ENCODE measurements at places on chromosomes 5 and 9.

GRCh38 chr5:68529581-68529980, 314.0 kb downstream of the PIK3R1 start:
- DNase-seq, result no peak

DNA sequence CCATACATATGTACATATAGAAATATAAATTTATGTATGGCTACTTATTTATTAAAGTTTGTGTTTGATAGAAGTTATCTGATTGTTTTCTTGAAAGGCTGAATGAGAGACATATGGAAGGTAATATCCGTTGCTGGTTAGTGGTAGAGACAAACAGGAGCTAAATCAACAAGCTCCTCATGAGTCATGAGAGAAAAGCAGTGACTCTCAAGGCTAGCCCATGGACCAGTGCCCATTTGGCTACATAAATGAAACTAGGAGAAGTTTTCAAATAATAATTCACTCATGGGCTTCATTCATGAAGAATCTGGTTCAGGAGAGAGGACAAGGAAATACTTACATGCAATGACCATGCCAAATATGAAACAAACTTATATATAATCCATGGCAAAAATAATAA, 504.5 kb upstream of the ITGA1 start:
- no peak for DNase-seq

GRCh38 chr9:70494221-70494620, 79.8 kb upstream of the KLF9 start:
- no peak for DNase-seq

- no peak for DNase-seq
Observed at GRCh38 chr9:136720898-136721338, 8.5 kb downstream of the DIPK1B start.

GRCh38 chr9:120592210-120592609, 12.2 kb upstream of the CDK5RAP2 start:
- DNase-seq, result no peak

DNA sequence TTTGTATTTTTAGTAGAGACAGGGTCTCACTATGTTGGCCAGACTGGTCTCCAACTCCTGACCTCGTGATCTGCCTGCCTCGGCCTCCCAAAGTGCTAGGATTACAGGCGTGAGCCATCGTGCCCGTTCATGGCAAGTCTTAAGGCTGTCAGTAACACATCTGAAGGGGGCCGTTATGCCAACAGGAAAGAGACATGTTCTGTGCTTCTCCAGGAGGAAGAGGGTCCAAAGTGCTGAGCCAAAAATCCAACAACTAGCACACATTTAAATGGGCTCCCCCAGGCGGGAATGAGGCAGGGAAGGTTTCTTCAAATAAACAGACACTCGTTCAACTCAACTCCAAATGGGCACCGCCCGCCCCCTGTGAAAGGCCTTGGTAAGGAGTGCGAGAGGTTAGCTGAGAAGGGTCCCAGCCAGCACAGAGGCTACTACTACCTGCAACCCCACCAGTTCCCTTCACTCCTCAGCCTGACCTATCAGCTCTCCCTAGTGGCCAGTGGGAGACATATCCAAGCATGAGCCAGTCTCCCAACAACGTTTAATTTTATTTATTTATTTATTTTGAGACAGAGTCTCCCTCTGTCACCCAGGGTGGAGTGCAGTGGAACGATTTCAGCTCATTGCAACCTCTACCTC, 84.1 kb upstream of the DMRT1 start:
- DNase-seq, result no peak

- DNase-seq, result no peak
Observed at GRCh38 chr5:111765613-111766571, 8.9 kb upstream of the NREP start.

DNA sequence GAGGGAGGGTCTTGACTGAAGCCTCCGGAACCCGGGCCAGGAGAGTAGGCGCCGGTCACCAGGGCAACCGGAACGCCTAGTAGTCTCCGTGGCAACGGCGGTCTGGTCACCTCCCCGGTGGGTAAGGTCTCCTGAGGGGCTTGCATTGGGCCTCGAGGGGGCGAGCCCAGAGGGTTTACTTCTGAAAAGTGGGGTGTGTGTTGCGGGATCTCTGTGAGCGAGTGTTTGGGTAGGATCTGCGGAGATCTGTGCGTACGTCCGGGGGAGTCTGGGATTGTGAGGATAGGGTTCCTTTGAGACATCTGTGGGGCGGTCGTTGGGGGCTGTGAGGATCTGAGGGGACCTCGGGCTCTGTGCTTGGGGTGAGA, at the start of gene FAM221B:
TSS of gene FAM221B (minus strand) at position 17 of the 368 bp plus-strand sequence. CDS start 2,571 bp downstream, outside the sequence.
- no peak for DNase-seq

GRCh38 chr9:131296460-131296859, 6.9 kb downstream of the PLPP7 start:
- DNase-seq, result no peak

DNA sequence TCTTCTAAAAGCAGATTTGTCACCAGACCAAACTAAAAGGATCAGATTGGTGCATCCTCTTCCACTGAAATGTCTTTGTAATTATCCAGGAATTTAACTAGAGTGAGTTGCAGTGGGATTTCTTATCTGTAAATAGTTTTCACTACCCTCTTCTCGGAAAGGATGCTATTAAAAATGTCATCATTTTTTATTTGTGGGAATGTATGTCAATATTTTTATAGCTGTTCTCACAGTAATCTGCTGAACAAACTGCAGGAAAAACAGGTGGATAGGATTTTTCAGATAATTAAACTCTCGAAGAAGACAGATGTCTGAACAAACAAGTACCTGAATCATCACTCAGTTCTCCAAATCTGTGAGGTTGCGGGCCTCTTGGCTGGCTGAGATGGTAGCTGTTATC, 62.7 kb downstream of the RAB14 start:
- no peak for DNase-seq

GRCh38 chr5:72284559-72285423, 35.2 kb downstream of the MRPS27 start:
- no peak for DNase-seq

- DNase-seq, result no peak
Observed at GRCh38 chr5:101976933-101977332, 319.2 kb downstream of the SLCO4C1 start.

GRCh38 chr5:109876030-109876725, 186.5 kb downstream of the MAN2A1 start:
- DNase-seq, result no peak

- DNase-seq, result peak; percentile 70
Observed at GRCh38 chr5:75640395-75640794, 29.1 kb downstream of the ANKDD1B start.

Measured in epithelial cell of proximal tubule (primary cell).